Activated T-helper 1 cell treated with anti-CD3 and anti-CD28 coated beads, Interleukin-2, amount 50 U/mL, for 16 hours (primary cell): ENCODE measurements at places on chromosomes 5 and 9.

- DNase-seq: no peak
Measured at GRCh38 chr5:177099422-177100093, 12.8 kb downstream of the FGFR4 start.

- DNase-seq: no peak
Measured at GRCh38 chr5:124398460-124398859, 348.0 kb downstream of the ZNF608 start.

- DNase-seq: no peak
Measured at GRCh38 chr5:28397502-28397941, 1359.1 kb upstream of the CDH9 start.

GRCh38 chr5:115467628-115468027, 76.9 kb downstream of the FEM1C start:
- DNase-seq: no peak

GRCh38 chr9:38720083-38720745, at the start of gene FAM240B:
Gene FAM240B, minus strand, starts transcription at chr9:38720133. Its CDS starts 16,134 bp downstream, at chr9:38703999.
- DNase-seq: no peak

- DNase-seq: no peak
Measured at GRCh38 chr5:8897316-8897715, 648.6 kb downstream of the SEMA5A start.

DNA sequence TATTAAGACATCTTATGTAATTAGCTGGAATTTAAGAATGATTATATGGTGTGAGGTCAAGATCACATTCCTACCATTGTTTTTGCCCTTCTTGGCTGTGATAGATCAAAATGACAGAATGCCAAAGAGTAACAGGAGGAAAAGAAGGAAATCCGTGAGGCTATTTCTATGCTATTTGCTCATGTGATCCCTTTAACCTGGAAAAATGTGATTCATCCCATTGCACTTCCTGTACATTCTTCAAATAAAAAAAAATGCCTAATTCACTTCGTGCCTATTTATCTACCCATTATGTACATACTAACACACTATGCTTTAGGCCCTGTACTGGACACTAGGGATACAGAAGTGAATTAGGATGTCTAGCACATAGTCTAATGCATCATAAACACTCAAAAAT, 154.1 kb upstream of the PAPPA start:
- no peak for DNase-seq

GRCh38 chr5:57836921-57837320, 354.3 kb upstream of the ACTBL2 start:
- DNase-seq: no peak

DNA sequence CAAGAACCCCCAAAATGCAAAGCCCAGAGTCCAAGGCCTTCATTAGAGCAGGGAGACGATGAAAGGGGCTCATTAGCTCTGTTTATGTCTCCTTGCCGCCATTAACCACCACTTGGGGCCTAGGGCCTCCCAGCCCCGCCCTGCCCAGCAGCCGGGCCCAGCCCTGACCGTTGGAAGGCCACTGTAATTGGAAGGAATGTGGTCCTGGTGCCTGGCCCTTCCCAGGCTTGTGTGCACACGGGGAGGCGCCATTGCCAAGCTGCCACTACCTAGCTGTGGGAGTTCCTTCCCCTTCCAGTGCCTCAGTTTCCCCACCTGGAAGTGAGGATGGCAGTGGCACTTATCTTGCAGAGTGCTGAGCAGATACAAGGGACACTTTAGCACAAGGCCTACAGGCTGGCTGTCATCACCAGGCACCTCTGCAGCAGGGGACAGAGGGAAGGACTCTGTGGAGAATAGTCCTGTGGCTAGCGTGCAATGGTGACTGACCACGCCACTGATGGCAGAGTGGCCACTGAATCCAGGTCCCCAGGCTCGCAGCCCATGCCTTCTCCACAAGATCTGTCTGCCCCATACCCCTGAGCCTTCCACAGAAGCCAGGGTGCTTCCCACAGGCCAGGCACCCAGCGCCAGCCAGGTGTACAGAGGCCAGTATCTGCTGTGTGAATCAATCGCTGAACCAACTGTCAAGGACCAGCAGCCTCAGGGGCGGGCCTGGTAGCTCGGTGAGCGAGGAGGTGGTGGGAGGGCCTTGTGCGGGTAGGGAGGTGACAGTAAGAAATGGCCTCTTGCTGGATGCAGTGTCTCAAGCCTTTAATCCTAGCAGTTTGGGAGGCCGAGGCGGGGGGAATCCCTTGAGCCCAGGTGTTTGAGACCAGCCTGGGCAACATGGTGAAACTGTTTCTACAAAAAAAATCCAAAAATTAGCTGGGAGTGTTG, 20.8 kb downstream of the GBGT1 start:
- DNase-seq: no peak

DNA sequence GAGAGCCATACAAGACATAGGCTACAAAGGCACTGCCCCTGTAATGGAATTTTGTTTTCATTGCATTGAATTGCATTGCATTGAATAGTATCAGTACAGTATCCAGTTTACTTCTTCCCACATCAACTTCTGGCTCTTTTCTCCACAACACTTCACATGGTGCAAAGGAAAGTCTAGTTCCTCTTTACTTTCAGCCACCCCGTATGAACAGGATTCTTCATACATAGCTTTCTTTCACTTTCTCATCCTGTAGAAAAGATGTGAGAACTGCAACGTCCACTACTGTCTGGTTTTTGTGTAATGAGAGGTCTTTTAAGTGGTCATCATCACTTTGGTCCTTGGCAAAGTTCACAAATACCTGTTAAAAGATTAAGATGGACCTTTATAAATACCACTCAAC, 20.2 kb downstream of the NIPSNAP3B start:
- DNase-seq: no peak

- no peak for DNase-seq
Measured at GRCh38 chr9:116589392-116590354, 97.4 kb upstream of the TRIM32 start.

DNA sequence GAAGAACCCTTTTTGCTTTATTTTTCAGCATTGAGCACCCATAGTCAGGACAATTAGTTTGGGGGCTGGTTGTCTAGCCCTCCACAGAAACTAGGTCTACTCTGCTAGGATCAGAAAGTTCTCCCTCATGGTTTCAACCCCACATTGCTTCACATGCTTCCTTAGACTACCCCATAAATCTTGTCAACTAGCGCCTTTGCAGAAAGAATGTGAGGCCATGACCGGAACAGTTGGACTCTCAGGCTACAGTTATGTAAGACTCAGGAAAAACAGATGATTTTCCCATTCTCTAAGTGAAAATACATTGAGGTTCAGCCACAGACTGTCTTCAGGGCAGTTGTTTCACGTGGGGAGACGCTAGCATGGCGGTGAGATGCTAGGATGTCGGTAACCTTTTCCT, 255.6 kb downstream of the NR3C1 start:
- DNase-seq: no peak

- DNase-seq: no peak
Measured at GRCh38 chr5:181271081-181271480, 10.1 kb upstream of the TRIM52 start.

- DNase-seq: no peak
Measured at GRCh38 chr9:36623280-36623679, 50.6 kb downstream of the MELK start.

DNA sequence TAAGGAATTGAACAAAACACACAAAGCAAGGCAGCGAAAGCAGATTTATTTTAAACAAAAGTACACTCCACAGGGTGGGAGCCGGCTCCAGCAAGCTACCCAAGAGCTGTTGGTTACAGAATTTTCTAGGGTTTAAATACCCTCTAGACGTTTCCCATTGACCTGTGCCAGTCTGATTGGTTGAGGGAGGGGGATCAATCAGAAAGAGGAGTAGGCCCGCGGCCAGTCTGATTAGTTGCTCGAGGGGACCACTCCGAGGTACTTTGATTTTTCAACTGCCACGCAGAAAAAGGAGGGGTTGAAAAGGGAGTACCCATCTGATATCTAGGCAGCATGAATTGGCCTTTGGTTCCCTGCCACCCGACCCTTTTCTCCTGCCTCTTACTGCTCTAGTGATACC, 998 bp downstream of the SRP19 start:
- DNase-seq: no peak

GRCh38 chr5:114789773-114790402, 379.8 kb downstream of the TRIM36 start:
- no peak for DNase-seq

- no peak for DNase-seq
Measured at GRCh38 chr5:56668996-56669395, 146.4 kb upstream of the MAP3K1 start.

DNA sequence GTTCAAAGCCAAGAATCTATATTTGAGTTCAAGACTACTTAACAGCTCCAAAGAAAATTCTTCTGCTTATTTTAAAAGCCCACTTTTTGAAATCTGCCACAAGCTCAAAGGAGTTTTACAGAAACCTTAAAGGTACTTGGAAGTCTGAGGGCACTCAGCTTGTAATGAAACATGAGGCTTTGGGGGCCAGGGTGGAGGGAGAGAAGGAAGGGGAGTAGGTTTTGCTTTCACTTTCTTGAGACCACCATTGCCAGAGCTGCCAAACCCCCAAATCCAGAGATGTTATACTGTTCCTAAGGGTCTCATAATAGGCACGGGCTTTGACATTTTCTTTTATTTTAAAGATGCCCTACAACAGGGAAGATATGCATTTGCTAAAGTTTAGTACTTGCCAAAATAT, 42.6 kb upstream of the TNFAIP8 start:
- DNase-seq: no peak

GRCh38 chr9:76756268-76756640, 8.0 kb upstream of the PCA3 start:
- no peak for DNase-seq

DNA sequence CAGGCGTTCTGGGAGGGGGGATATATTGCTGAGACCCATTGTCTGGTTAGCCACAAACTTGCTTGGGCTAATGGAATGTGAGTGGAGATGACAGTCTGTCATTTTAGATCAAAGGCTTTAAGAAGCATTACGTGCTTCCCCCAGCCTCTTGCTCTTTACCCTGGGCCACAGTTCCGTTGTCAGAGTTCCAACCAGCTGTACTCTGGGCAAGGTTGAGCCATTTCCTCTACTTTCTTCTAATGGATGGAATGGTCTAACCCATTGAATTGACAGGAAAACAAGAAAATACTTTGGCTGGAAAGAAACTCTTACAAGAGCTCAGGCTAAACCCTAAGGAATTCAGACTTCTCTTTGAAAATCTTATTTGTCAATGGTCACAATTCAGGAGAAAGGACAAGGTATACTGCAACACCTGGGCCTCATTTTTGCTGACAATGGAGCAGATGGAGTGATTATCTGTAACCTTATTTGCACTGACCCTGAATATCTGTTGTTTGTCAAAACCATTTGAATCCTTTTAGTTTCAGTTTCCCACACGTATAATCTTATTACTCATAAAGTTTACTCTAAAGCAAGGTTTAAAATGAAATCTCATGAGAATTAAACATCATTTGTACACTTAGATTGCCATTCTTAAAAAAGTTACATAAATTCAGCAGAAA, 231.4 kb downstream of the PDE4D start:
- no peak for DNase-seq

- DNase-seq: no peak
Measured at GRCh38 chr9:131484560-131485185, 18.0 kb upstream of the POMT1 start.

- no peak for DNase-seq
Measured at GRCh38 chr5:131218392-131218791, 45.5 kb upstream of the CDC42SE2 start.

DNA sequence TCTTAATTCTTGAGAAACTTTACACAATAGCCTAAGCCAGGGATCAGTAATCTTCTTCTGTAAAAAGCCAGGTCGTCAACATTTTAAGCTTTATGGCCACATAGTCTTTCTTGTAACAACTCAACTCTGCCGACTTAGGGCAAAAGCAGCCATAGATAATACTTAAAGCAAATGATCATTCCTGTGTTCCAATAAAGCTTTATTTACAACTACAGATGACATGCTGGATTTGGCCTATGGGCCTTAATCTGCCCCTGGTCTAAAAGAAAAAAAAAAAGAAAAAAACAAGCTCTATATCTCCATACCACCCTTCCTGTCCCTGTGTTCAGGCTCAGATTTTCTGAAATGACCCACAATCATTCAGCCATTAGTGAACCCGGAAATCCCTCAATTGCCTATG, 220.3 kb downstream of the ENC1 start:
- no peak for DNase-seq

- no peak for DNase-seq
Measured at GRCh38 chr9:20032413-20033006, 243.7 kb upstream of the SLC24A2 start.

DNA sequence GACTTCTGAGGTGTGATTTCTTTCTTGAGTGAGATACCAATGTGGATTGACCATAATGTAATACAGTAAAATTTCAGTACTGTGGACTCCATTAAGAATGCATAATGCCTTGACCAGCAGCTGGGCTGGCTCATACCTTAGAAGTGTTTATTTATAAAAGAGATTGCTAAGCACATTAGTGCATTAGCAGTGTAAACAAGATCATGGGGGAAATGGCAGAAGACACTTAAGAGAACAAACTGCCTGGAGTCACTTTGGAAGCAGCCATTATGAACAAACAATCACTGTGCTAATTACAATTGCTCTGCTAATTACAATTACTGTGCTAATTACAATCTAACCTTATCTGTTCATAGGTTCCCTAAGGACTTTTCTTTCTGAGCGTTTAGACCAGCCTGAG, 104.2 kb downstream of the TRIM32 start:
- no peak for DNase-seq
